ENCODE measurements at places on chromosomes 2 and 18.
A peak's percentile ranks its signal among the peaks of the same experiment; 100 is the strongest.

GRCh38 chr2:122100756-122101155, 345.3 kb downstream of the TSN start:
- DNase-seq: no peak

GRCh38 chr2:15808204-15808910, 132.0 kb upstream of the MYCN start:
- no peak for DNase-seq

GRCh38 chr2:237184192-237184918, 98.7 kb downstream of the COPS8 start:
- DNase-seq: no peak

- DNase-seq: no peak
Measured at GRCh38 chr2:62686012-62686685, 19.4 kb upstream of the EHBP1 start.

DNA sequence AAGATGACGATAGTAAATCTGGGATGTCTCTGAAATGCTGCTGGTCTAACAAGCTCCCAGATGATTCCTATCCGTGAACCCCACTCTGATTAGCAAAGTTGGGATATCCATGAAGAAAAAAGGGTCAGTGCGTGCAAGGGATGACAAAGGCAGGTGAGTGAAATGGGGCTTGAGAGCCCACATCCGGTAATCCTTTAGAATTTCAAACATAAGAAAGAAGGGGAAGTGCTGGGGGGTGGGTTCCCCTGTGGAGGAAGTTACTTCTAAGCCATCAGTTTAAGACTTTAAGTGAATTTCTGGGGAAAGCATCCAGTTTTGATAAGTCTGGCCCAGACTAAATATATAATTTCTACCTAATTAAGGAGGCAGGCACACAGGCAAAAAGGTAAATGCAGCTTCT, 209.5 kb downstream of the DPP10 start:
- DNase-seq: no peak

GRCh38 chr2:136324966-136325365, 207.0 kb upstream of the CXCR4 start:
- DNase-seq: no peak

- no peak for DNase-seq
Measured at GRCh38 chr2:108921096-108922030, 67.7 kb downstream of the EDAR start.

DNA sequence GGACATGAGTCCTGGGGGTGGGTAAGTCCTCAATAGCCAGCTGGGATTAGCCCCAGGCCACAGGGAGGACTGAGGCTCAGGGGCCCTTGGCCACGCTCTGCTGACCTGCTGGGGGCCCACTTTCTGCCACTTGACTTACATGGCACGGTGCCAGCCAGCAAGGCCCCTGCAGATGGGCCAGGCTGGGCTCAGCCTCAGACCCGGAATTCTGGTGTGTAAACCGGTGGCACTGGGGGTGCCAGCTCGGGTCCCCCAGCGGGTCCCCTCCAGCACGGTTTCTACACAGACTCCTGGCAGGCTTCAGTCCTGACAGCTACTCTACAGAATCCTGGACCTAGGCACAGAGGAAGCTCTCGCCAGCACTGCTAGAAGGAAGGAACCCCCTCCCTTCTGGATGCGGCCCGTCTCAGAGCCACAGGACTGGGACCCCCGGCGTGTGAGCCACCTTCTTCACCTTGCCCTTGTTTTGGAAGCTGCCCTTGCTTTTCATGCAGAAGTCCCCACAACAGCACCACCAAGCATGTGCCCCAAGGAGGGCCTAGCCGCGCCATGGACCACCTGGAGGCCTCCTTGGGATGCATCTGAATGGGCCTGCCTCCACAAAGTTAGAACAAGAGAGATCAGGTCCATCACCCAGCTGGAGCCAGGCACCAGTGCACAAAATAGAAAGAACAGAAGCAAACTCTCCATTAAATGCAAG, 8.0 kb downstream of the HDAC4 start:
- no peak for DNase-seq

GRCh38 chr2:195270466-195271039, 386.5 kb upstream of the SLC39A10 start:
- no peak for DNase-seq

GRCh38 chr2:179479947-179480346, 215.3 kb upstream of the SESTD1 start:
- no peak for DNase-seq

GRCh38 chr2:63257473-63257872, 206.8 kb downstream of the OTX1 start:
- no peak for DNase-seq

DNA sequence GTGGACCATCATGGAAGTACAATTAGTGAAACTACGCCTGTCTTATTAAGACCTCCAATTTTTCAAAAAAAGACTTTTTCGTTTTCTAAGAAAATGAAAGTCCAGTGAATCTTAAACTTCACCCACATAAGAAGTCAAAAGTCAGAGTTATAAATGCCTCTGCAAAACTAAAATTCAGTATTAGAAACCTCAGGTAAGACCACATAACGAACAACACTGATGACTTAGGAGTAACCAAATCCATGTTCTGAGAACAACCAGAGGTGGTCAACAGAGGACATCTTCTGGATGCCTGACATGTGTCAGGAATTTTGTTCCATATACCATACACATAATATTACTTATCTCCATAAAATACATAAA, 62.4 kb downstream of the RPL31 start:
- no peak for DNase-seq

- no peak for DNase-seq
Measured at GRCh38 chr2:4909346-4910009, 782.7 kb upstream of the SOX11 start.

DNA sequence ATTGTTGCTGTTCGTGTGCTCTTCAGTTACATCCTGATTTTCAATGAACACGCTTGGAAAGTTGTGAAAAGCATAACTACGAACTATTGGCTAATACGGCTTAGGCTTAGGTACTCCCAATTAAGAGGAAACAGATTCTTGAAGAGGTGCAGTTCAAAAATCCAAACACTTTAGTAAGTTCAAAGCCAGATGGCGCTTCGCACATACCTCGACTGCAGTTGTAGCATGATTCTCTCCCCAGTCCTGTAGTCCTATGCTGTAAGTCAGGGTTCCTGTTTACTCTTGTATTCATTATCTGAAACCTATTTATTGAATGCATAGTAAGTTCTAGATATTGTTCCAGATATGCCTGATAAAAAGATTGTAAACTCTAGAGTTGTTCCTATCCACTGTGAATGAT, 165.2 kb downstream of the TRIB2 start:
- no peak for DNase-seq

DNA sequence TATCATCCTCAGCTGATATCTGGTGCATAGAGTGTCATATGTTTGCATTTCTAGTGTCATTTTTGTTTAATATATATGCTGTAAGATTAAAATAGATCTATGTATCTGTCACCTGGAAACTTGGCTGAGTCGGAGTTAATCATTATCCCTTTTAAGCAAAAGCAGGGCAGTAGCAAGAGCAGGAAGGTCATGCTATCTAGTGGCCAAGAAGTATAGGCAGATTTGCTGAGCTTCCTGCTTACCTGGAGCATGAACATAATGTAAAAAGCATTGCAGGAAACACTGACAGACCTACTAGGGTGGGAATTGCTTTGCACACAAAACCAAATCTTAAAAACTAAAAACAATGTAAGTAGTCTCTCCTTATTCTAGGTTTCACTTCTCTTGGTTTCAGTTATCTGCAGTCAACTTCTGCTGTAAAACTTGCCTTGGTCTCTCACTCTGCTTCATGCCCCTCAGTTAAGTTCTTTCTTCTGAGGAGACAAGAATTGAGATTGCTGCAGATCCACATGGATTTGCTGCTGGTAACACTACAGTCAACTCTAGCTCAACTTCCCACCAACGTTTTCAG, 295.3 kb downstream of the CDH7 start:
- no peak for DNase-seq

DNA sequence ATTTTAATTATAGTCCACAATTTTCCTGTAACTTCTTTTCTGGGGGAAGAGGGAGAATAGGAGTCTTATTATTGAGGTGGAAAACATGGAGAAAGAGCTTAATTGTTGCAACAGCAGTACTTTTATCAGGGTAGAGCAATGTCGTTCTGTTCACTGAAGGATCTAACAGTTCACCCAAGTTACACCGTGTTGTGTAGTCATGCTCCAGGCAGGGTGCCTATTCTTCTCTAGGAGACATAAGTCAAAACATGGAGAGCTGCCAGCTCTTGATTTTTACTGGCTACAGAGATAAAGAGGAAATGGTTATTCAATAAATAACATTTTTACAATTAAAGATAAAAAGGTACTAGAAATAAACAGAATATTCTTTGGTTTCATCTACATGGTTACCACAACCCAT, 594.3 kb upstream of the NETO1 start:
- DNase-seq: peak; percentile 18

- DNase-seq: no peak
Measured at GRCh38 chr18:63472380-63472779, 4.4 kb upstream of the SERPINB5 start.

GRCh38 chr2:222651718-222652418, 4.0 kb downstream of the FARSB start:
- DNase-seq: peak; percentile 46

GRCh38 chr2:120587279-120587996, 148.2 kb upstream of the GLI2 start:
- DNase-seq: no peak

GRCh38 chr2:58350484-58350883, 109.4 kb upstream of the FANCL start:
- no peak for DNase-seq

- no peak for DNase-seq
Measured at GRCh38 chr2:177000061-177000714, 212.4 kb upstream of the HNRNPA3 start.

- no peak for DNase-seq
Measured at GRCh38 chr18:76145521-76146376, 349.3 kb downstream of the ZNF516 start.

- DNase-seq: no peak
Measured at GRCh38 chr2:230684270-230685168, 28.1 kb upstream of the CAB39 start.
